ENCODE measurements at places on chromosomes 1 and 21.
A peak's percentile ranks its signal among the peaks of the same experiment; 100 is the strongest.

DNA sequence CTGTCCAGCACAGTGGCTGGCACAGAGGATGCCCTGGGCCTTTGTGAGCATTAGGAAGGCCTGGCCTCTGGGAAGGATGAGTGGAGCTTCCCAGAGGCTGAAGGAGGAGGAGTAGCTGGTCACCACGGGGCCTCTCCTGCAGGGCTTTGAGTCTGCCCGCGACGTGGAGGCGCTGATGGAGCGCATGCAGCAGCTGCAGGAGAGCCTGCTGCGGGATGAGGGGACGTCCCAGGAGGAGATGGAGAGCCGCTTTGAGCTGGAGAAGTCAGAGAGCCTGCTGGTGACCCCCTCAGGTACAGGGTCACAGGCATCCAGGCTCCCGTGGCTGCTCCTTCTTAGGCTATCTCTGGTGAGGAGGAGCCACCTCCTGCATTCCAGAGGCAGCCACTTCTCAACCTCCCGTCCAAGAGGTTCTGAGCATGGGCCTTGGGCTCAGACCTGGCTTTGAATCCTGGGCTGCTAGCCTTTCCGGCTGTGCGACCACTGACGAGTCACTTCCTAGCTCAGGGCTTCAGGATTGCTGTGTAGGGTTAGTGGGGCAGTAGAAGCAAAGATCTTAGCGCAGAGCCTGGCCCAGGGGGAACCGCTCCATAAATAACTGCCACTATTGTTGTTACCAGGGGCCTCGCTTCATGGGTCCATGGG, 14.0 kb downstream of the SESN2 start:
- no peak for DNase-seq

DNA sequence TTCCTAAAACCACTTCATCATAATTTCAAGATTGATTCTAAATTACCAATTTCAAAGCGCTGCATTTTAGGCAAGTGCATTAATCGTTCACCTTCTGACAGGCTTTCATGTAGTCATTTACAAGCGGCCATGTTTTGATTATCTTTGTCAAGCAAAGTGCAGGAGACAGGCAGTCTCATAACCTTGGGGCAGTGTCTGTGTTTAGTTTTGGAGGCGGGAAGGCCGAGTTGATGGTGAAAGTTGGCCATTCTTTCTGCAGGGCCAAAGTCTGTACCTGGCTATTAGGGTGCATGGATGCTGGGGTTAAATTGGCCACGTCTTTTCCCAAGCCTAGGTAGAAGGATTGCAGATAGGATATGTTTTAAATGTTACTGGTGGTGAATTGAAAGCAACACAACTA, 2.9 kb downstream of the AGPAT3 start:
- no peak for DNase-seq

GRCh38 chr1:244021427-244021826, 29.7 kb upstream of the ZBTB18 start:
- DNase-seq: no peak

- DNase-seq: no peak
Measured at GRCh38 chr1:245232931-245233330, 78.1 kb downstream of the KIF26B start.

DNA sequence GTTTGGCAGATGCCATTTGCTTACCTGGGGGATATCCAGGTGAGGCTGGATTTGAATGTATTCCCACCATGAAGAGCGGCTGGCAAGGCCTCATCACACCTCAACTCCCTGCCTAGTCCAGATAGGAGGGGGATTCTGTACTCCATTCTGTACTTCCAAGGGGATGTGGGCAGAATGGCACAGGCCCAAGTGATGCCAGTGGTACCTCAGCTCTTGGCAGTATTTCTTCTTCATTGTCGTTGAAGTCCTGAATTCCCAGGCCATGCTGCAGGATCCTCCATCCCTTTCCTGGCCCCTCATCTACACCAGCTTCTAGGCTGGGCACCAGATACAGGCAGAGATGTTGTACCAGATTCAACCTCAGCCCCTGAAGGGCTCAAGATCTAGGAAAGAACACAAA, 47.9 kb downstream of the KLHDC7A start:
- DNase-seq: no peak

- DNase-seq: no peak
Measured at GRCh38 chr1:115524236-115524635, 117.5 kb upstream of the VANGL1 start.

GRCh38 chr1:43007377-43008114, 48.9 kb upstream of the SLC2A1 start:
- DNase-seq: no peak

DNA sequence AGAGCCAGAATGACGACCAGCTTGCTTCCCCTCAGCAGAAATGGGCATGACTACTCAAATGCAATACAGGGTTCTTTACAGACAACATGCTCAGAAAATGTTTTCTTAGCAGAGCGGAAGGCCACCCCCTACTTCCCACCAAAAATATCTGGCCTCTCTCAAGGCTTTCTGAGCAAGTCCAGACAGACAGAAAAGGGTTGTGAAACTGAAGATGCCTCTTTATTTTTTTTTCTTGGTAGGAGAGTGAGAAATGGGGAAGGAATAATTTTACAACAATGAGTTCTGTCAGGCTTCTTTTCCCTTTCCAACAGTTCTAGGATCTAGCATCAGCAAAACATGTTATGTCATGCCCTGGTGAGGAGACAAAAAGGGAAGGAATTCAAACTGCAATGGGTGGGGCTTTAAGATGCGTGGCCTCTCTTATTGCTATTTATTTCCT, 172.0 kb upstream of the CAMK1G start:
- no peak for DNase-seq

- DNase-seq: peak; percentile 32
Measured at GRCh38 chr1:217090060-217090911, 367.1 kb upstream of the ESRRG start.

DNA sequence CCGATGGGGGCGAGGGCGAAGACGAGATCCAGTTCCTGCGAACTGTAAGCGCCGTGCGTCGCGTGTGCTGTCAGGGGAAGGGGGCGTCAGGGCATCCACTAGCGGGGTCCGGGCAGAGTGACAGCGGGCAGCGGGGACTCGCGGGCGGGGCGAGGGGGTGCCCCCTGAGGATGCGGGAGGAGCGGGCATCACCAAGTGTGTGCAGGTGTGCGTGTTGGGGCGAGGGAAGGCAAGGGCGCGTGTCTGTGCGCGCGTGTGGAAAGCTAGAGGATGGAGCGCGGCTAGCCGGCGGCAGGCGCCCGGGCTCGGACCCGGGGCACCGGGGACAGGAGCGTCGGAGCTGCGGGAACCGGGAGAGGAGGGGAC, 525 bp downstream of the RYR2 start:
- peak; percentile 26 for DNase-seq

DNA sequence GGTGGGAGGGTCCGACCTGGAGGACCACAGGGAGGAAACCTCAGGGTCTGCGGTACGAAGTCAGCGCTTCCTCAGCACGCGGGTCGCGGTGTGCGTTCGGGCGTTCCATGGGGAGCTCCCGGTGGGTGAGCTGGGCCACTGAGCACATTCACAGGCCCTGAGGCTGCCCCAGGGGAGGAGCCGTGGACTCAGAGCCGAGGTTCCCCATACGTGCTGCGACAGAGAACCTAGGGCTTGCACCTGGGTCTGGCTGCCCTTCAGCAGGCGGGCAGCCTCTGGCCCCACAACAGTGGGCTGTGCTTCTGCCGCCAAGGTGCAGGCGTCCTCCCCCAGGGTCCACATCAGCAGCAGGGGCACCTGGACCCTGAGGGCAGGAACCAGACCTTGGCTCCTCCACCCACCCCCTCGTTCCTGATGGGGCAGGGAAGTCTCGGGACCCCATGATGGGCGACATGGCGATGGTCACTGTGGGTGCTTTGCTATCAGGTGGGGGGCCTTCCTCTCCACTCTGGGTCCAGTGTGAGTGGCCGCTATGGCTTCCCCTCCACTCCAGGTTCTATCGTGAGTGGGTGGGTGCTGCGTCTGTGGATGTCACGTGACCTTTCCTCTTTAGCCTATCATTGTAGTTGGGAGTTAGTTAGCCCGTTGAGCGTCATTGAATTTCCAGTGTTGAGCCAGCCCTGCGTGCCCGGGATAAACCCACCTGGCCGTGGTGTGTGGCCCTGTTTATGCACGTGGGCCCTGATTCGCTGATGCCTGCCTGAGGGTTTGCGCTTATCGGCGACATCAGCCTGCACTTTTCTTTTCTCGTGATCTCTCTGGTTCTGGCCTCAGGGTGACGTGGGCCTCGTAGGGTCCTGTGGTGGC, 27.9 kb downstream of the FTCD start:
- no peak for DNase-seq

DNA sequence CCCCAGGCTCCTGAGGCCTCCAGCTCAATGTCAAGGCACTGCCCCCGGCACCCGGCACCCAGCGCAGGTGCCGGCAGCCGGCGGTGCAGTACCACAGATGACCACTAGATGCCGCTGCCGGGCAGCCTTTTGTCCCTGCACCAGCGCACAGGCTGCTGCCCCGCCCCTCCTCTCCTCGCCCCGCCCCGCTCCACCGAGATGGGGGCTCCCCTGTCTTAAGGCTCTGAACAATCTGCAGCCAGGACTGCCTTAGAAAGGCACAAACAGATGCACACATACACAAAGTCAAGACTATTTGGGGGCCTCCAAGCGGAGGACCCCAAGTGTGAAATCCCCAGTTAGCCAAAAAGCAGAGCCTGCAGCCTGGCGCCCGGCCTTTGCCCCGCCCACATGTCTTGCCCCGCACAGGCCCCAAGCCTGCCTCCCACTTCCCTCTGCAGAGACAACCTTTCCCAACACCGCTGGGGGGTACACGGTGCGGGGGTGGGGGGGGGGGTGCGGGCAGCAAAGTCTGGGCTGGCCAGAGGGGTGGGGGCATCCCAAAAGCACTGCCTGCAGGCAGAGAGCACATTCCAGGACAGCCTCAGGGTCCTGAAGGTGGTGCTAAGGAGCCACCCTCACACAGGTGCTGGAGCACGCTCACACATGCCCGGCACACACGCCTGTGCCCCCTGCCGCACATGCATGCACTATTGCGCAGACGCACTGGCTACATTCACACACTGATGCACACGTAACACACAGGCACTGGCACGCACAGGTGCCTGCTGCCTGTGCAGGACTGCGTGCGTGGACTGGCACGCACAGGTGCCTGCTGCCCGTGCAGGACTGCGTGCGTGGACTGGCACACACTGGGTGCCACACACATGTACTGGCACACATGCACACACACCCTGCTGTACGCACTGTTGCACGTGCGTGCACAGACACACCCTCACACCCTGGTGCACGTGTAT, 37.1 kb downstream of the ARHGEF16 start:
- peak; percentile 64 for DNase-seq

GRCh38 chr1:31714442-31715086, 10.7 kb upstream of the COL16A1 start:
- DNase-seq: peak; percentile 58

DNA sequence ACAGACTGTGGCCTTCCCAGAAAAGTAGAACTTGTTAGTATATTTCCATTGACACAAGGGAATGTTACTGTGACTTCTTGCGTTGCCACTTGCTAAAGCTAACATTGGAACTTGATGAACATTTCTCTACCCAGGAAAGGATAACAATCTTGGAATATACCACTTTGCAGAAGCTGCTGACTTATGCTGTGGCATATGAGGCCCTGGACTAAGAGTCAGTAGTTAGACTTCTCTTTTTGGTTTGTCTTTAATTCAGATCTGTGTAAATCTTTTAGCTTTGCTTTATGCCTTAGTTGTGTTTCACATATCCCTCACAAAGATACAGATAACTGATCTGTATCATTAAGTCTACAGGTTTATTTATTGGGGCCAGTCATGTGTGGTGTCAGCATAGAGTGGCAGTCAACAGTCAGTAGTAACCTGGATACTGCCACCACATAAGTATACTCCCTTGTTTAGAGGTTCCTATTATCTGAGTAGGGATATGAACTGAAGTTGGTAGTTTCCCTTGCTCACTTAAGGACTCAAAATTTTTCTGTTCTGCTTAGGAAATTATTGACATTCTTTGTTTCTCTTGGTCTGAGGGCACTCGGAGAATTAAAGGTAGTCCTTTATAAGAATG, 14.7 kb downstream of the RNF2 start:
- no peak for DNase-seq

GRCh38 chr1:38014171-38014570, 1.6 kb downstream of the UTP11 start:
- DNase-seq: no peak

DNA sequence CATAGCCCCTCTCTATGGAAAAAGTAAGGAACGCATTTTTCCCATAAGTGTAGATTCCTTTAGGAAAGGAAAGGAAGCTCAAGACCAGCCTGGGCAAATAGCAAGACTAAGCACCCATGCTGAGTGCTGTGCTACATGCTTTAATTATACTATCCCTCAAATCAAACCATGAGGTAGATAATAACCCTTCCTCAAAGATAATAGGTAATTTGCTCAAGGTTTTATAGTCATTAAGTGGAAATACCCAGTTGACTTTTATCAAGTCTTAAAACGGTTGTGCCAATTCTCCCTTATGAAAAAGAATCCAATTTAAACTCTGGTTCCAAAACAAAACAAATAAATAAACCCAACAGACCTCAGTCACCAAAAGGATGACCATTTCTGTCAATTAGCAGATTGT, 3.4 kb downstream of the KIAA0319L start:
- no peak for DNase-seq

Measured in NCI-H345 (cell line).